Stimulated activated CD4-positive, alpha-beta T cell treated with anti-CD3 and anti-CD28 coated beads, TNF-alpha, amount 100 ng/mL, for 4 hours (primary cell): ENCODE measurements at places on chromosomes 16 and 17.

DNA sequence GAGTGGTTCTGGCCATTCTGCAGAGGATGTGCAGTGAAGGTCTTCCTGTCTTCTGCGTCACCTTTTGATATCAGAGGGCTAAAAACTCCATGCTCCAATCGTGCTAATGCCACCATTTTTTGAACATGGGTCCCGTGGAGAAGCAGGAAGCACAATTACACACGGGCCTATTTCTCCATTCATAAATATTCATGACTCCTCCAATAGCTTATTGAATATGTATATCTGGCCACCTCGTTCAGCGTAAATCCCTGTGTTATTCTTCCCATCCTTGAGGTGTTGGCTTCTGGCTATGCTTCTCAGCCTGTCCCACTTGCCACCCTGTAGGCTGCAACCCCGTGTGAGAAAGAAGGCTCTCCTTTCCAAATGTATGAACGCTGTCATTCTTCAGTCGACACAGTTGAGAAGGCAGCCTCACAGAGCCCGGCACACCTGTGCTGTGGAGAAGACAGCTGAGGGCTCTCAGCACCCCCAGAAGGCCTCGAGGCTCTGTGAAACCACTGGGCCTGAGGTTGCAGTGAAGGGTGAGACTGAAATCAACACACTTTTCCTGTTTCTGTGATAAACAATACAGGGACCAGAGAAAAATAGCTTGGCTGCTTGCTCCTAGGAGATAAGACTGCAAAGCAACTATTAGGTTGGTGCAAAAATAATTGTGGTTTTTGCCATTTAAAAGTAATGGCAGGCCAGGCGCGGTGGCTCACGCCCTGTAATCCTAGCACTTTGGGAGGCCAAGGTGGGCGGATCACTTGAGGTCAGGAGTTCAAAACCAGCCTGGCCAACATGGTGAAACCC is 4.9 kb upstream of the ANKRD40CL start:
- no peak for DNase-seq

GRCh38 chr16:49458656-49459445 is 85.2 kb downstream of the C16orf78 start:
- DNase-seq = no peak

GRCh38 chr16:69040144-69040909 is 65.1 kb upstream of the HAS3 start:
- DNase-seq = no peak

- DNase-seq = no peak
These were observed 8.2 kb upstream of the CSNK1D start for GRCh38 chr17:82281502-82282238.

- no peak for DNase-seq
These were observed 16.0 kb downstream of the NUPR1 start for GRCh38 chr16:28522792-28523191.

- DNase-seq = no peak
These were observed 404.8 kb downstream of the CDH13 start for GRCh38 chr16:83031524-83031923.

DNA sequence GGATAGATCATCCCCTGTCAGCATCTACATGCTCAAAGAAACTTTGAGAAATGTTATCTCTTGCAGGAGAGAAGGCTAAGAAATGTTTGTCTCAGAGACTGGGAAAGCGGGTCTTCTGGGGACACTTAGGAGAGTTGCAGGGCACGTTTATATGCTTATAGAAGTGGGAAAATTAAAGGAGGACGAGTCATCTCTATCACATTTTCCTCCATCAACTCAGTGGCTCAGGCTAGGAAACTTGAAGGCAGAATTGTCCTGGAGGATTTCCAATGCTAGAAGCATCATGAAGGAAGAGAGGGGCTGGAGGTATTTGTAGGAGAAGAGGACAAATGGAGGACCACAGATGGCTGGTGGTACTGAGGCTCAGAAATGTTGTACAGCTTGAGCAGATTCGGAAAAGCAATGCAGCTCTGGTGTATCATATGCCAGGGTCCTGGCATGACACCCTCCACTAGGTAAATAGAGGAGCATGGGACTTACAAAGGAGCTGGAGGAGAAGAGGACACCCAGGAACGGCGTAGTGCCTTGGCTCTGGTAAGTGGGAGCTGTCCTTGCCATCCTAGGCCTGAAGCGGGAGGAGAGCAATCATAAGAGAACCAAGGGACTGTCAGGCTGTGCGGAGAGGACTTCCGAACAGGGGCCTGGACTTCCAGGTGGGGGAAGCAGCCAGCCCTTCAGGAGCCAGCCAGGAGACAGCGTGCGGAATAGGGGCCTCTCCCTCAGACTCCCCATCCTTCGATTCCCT is 4.5 kb upstream of the HS3ST3B1 start:
- no peak for DNase-seq

- no peak for DNase-seq
These were observed 29.3 kb downstream of the KIAA0753 start for GRCh38 chr17:6611231-6611630.

- no peak for DNase-seq
These were observed 33.7 kb downstream of the CRISPLD2 start for GRCh38 chr16:84853534-84853933.

DNA sequence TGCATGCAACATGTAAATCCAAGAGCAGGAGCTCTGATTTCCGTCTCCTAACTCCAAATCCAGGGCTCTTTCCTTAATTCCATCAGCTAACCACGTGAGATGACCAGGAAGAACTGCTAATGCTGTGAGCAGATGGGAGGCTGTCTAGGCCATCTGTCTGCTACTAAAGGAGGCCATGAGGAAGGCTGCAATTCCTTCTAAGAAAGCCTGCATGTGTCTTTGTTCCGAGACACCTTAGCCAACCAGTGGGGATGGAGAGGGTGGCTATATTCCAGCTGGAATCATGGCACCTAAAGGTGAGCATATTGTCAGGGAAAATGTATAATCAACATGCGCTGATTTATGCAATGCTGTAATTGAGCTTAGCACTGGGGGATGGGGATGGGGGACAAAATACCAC is 267.2 kb upstream of the CDH5 start:
- DNase-seq = no peak

- DNase-seq = no peak
These were observed 64.1 kb downstream of the NEUROD2 start for GRCh38 chr17:39543664-39544063.

- no peak for DNase-seq
These were observed 436.7 kb downstream of the KIF2B start for GRCh38 chr17:54259476-54259875.

DNA sequence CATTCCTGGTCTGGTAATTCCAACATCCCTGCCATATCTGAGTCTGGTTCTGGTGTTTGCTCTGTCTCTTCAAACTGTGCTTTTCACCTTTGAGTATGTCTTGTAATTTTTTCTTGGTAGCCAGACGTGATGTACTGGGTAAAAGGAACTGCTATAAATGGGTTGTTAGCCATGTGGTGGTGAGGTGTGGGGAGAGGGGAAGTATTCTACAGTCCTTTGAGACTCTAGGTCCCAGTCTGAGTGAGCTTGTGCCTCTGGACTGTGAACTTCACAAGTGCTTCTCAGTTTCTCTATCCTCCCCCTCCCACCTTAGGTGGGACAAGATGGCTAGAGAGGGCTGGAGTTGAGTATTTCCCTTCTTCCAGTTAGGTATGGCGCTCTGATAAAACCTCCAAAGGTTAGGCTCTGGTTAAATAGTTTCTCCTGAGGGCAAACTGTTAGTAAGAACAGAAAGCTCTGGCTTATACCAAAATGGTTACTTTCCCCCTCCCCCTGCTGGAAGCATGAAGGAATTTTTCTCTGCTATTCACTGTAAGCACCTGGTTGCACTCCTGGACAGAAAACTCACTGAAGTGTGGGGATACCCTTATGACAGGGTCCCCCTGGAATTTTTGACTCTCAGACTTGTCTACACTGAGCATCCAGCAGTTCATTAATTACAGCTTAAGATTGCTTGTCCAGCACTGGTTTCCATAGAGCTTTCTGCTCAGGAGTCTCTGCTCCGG is 87.8 kb downstream of the MARCHF10 start:
- no peak for DNase-seq

DNA sequence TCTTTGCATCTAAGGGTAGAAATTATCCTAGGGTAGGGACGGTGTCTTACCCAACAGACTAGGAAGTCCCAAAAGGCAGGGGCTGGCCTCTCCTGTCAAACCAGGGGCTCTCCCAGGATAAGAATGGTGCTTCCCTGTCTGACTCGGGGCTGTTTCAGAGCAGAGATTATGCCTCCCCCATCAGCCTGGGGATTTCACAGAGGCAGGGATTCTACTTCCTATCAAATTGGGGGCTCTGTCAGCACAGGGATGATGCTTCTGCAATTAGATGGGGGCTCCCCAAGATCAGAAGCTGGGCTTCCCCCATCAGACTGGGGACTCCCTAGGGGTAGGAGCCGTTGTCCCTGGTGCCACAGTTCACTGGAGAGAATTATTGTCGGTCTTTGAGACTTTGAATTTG is 2.3 kb downstream of the NXPH3 start:
- no peak for DNase-seq

DNA sequence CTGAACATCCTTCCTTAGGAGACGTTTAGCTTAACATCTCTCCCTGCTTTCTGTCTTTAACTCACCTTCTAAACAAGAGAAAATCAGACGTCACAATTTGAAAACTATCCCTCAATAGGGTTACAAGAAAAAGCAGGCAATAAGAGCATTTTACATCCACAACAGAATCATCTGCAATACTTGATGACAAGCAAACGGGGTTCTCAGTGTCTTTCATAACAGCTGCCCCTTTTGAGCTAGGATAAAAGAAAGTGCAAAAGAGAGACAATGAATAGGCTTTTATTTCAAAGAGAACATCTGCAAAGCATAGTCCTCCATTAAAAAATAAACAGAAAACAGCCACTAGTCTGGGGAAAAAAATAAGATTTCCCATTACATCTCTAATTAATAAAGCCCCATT is 13.2 kb downstream of the XYLT1 start:
- no peak for DNase-seq

- DNase-seq = no peak
These were observed 717 bp downstream of the CYBA start for GRCh38 chr16:88649924-88650748.

DNA sequence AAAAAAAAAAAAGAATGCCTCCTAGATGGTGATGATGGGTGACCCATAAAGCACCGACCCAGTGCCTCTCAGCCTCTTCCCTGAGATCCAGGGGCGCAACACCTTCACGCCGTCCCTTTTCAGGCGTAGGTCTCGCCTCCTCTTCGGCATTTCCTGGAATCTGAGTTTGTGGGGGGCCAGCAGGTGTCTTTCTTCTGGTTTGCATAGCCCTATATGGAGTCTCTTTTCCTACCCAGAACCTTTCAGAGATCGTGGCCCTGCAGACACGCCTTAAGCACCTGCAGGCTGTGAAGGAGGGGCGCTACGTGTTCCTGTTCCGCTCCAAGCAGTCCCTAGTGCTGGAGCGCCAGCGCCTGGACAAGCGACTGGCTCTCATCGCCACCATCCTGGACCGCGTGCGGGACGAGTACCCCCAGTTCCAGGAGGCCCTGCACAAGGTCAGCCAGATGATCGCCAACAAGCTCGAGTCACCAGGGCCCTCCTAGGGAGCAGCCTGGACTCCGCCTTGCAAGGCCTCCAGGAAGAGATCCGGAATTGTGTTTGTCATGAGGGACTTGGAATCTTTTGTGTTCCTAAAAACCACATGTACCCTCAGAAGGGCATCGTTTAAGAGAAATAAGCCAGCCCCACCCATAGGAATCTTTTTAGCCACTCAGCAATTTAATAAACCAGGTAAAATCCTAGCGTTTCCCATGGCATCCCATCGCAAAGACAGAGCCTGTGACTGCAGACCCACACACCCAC is 1.9 kb upstream of the GAA start:
- no peak for DNase-seq

DNA sequence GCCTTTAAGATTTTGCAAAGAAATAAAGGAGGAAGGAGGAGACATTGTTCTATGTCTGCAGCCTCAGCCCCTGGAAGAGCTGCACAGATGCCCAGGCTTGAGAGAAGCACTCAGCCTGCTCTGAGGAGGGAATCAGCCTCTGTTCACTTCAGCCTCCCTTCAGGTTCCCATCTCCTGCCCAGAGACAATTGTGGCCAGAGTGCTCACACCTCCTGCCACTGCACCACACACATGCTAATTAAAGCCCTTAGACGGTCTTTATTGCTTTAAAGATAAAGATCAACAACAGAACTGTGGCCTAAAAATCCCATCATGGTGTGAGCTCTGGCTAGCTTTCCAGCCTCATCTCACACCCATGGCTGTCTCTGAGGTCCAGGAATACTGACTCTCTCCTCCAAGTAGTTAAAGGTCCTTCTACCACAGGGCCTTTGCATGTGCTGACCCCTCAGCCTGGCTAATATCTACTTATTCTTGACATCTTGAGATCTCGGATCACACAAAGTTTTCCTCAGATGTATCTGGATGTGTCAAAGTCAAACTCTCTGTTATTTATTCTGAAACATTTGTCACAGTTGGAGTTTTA is 33.8 kb downstream of the CHD9NB start:
- DNase-seq = no peak

DNA sequence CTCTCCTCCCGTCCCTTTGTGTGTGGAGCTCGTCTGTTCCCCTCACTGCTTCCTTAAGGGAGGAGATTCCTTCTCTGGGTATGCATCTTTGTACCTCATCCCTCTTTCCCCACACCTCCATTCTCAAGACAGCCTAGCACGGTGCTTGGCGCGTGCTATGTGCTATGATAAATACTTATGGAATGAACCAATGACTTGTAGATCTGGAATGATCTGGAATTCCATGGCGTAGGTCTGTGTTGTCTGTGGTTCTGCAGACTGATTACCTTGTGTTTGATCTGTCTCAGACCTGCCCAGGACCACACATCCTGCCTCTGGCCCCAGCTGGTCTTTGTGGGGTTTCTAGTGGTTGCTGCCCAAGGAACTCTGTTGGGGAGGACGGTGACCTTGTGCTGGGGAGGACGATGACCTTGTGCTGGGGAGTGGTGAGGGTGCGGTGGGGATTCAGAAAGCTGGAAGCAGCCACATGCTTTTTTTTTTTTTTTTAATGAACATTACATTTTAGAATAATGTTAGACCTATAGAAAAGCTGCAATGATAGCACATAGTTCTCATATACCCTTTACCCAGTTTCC is 33.5 kb upstream of the ETV4 start:
- DNase-seq = no peak

DNA sequence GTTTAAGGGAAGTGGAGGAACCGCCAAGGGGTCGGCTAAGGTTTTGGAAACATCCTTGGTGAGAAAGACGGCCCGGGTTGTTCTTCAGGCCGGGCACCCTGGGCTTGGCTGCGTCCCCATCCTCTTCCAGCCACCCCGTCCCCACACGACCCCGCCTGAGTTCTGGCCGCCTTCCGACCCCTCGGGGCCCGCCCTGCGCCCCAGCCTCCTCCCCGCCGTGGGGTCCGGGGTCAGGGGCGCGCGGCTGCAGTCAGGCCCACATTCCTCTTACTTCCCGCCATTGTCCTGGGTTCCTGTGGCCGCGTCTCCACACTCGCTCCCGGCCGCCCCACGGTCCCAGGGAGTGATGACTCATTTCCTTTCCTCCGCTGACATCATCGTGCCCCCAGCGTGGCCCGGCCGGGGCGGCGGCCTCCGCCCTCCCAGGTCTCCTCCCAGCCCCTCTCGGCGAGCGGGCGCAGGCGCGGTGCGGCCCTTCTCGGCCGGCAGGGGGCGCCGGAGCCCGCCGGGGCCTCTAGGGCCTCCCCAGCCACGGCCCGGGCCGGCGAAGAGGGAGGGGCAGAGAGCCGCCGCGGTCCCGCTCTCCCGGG is 59.6 kb downstream of the WSB1 start:
- peak; percentile 80 for DNase-seq
